ENCODE measurements at places on chromosomes 2 and 18. TPM values are rescaled to one million over a fixed set of nuclear protein-coding genes. Genes with fewer than 3 reads are reported as not detected.

GRCh38 chr18:5410582-5410981 lies 115.1 kb upstream of the ZBTB14 start:
- DNase-seq, result no peak

DNA sequence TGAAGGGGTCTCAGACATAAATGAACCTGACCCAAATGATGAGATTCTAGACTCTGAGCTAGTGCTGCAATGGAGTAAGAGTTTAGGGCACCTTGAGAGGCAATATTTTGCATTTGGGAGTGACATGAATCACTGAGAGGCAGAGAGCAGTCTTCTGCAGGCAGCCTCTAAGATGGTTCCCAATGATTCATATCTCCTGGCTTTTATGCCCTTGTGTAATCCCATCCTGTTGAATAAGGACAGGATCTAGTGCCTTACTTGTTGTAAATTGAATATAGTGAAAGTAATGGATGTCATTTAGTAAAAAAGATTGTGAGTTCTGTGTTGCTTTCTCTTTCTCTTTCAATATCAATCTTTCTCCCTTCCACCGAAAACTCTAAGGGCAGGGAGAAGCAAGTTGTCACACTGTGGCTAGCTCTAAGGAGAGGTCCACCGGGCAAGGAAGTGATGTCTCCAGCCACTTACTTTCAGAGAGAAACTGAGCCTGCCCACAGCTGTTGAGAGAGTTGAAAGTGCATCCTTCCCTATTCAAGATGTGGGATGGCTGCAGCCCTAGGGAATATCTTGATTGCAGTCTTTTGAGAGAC lies 144.7 kb downstream of the TRIB2 start:
- no peak for DNase-seq

GRCh38 chr2:219627103-219628100 lies at the start of gene SLC4A3:
TSS of gene SLC4A3 (plus strand) at chr2:219627630. CDS start at chr2:219627993, 363 bp downstream.
- DNase-seq, result no peak

DNA sequence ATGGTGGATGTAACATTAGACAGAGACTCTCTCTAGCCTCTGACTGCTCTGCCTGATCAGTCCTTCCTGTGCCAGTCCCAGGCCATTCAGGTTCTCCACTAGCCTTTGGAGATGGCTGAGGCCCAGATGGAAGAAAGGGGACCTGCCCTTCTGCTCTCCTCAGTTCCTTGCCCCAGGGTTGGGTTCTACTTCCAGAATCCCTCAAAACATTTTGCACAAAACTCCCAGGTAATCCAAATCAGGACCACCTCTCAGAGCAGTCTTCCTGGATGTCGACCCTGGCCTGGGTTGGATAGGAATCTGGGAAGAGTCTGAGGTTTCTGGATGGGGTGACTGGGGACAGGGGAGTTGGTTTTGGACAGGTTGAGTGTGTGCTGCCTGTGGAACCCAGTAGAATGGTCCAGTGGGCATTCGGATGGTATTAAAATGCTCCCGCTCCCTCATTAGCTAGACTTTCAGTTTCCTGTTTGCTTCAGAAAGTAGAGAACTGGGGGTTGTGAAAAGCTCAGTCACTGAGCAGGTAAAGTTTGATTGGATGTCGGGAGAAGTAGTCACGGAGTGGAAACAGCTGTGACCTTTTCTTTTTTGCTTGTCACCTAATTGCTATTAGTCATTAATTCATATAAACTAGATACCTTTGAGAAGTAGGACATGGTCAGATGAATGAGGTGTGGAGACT lies 37.9 kb downstream of the DPYSL5 start:
- no peak for DNase-seq

- DNase-seq, result no peak
Observed at GRCh38 chr2:157053876-157054275, 203.6 kb upstream of the GALNT5 start.

DNA sequence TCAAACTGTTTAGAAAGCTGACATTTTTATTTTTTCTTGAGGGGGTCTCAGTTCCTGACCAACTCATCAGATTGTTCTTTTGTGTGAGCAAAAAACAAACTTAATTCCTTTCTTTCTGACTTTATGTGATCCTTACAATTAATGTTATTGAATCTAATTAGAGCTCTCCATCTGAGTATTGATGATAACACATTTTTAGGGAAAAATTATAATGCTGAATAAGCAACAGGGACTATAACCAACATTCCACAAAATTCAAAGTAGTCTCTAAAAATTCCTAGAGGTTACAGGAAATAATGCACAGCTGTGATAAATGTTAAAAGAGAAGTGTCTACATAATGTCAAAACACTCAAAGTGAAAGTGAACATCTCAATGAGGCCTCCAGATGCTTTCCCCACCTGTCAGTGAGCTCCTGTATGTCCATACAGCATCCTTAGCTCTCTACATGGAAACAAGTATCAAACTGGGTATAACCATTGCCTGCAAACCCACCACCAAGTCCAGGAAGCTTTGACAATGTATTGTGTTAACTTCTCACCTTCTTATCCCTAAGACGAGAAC lies 786.0 kb upstream of the SLC39A10 start:
- no peak for DNase-seq

GRCh38 chr2:239081622-239082021 lies 233.7 kb downstream of the TWIST2 start:
- no peak for DNase-seq

DNA sequence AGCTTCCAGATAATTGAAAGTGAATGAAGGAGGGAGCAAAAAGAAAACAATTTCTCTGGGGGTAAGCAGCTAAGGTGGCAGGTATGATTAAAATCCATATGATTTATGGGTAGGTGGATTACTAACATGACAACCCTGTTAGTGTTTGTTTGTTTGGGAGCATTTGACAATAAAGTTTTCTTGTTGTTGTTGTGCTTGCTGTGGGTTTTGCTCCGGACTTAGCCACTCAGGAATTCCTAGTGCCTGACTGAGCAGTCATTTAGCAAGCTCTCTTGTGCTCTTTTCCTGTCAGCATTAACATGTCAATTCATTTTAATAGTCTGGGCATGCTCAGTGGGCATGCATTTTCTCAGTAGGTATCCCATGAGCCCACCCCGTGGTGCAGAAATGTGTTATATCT lies 674.8 kb upstream of the ZEB2 start:
- no peak for DNase-seq

DNA sequence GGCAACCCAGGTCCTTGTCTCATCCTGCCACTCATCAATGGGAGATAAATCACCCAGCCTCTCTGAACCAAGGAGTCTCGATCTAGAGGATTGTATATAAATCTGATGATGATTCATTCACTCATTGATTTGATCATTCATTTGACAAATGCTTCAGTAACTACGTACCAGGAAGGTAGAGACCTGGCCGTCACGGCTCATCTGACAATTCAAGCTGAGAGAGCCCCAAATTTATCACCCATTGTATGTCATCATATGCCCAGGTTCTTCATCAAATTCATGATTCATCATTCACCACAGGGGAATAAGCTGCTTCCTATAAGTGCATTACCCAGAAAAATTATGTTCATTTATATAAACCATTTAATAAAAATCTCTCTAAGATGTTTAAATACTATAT lies 116.9 kb downstream of the FAM161A start:
- no peak for DNase-seq

DNA sequence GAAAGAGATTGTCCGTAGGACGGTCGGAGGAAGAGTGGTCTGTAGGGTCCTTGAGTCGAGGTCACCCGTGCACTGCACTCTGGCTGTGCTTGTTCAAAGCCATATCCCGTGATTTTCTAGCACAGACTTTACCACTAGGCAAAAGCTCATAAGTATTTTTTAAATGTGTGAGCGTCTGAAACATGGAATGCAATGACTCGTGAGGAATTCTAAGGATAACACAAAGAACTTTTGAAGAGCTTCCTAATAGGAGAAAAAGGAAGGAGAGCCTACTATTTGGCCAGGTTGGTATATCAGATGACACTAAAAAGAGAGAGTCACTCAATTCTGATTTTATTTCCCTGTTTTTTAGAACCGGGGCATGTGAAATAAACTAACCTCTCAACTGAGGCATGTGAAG lies 68.3 kb downstream of the CD28 start:
- no peak for DNase-seq

DNA sequence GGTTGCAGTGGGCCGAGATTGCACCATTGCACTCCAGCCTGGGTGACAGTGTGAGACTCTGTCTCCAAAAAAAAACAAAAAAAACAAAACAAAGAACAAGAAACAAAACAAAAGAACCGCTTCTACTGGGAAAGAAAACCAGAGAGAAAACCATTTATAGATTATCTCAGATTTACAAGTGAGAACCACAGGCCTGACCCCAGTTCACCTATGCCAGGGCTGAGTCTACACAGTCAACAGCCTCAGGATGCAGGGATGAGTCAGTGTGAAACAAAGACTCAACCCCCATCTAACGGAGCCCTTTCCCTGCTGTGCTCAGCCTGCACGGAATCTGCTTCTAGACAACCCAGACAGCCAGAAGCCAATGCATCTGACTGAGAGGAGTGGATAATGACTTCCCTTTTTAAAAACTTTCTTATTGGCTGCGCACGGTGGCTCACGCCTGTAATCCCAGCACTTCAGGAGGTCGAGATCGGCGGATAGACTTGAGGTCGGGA lies 25.5 kb upstream of the YWHAQ start:
- no peak for DNase-seq

- no peak for DNase-seq
Observed at GRCh38 chr18:5627776-5628511, 84.1 kb upstream of the EPB41L3 start.

- DNase-seq, result no peak
Observed at GRCh38 chr2:37666772-37667171, 4.7 kb downstream of the CDC42EP3 start.

GRCh38 chr18:37937287-37937686 lies 371.7 kb upstream of the CELF4 start:
- no peak for DNase-seq

- DNase-seq, result no peak
Observed at GRCh38 chr18:35938562-35938961, 33.9 kb upstream of the RMP24 start.

- no peak for DNase-seq
Observed at GRCh38 chr2:72032481-72033041, 115.1 kb downstream of the CYP26B1 start.

DNA sequence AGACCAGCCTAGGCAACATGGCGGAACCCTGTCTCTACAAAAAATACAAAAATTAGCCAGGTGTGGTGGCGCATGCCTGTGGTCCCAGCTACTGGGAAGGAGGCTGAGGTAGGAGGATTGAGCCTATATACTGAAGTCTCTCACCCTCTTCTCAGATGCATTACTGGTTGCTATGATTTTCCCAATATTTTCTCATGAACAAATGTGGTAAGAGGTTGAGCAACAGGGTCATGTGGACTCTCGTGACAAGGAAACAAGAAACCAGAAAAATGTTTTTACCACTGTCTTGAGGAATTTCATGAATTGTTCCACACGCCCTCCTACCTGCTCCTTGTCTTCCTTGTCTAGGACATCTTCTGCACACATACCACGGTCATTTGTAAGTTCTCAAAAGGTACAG lies 12.4 kb downstream of the LMAN2L start:
- DNase-seq, result no peak

- no peak for DNase-seq
Observed at GRCh38 chr2:156680266-156680665, 244.1 kb downstream of the GPD2 start.

- no peak for DNase-seq
Observed at GRCh38 chr2:173101687-173102086, 26.0 kb downstream of the MAP3K20 start.

DNA sequence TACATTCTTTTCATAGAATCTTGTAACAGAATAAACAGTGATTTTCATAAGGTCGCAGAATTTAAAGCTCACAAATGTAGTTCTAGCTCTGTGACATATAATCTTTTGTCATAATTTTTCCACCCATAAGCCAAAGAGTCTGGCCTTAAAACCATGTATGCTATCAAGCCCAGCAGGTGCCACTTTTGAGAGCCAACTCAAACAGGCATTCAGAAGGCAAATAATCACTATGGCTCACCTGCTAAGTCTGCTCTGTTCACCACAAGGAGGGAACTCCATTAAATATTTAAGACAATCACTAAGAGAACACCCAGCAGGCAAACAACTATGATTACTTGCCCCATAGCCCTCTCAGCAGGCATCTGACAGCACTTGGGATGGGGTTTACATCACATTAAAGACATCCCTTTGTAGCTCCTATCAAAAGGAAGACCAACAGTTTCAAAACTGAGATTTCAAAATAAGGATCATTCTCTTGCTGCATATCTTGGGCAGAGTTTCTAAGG lies 241.6 kb downstream of the PDE11A start:
- no peak for DNase-seq

DNA sequence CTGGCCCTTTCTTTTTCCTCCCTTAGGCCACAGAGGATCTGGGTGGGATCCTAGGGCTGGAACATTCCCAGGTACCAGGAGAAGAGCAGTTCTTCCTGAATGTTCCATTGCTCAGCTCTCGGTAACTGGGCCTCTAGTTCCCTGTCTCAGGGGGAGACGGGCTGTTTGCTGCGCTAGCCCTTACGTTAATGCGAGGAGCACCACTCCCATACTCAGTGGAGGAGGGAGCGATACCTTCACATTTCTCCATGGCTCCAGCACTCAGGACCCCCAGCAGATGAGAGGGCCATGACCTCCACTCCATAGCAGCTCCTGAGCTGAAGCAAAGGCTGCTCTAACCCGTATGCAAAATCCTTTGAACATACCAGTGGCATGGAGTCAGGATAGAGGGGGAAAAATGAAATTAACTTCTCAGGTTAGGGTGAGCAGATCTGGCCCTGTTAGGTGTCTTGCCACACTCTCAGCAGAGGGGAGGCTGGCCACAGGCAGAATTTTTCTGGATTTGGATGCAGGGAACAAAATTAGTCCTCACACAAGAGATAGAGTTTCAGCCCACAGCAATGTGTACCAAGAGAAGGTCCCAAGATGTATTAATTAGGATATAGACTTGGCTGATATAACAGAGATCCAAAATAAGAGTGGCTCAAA lies 206.7 kb downstream of the ZFP36L2 start:
- no peak for DNase-seq

GRCh38 chr18:56637176-56637575 lies 1.2 kb downstream of the TXNL1 start:
- no peak for DNase-seq

GRCh38 chr2:2101924-2102323 lies 229.2 kb downstream of the MYT1L start:
- DNase-seq, result no peak

DNA sequence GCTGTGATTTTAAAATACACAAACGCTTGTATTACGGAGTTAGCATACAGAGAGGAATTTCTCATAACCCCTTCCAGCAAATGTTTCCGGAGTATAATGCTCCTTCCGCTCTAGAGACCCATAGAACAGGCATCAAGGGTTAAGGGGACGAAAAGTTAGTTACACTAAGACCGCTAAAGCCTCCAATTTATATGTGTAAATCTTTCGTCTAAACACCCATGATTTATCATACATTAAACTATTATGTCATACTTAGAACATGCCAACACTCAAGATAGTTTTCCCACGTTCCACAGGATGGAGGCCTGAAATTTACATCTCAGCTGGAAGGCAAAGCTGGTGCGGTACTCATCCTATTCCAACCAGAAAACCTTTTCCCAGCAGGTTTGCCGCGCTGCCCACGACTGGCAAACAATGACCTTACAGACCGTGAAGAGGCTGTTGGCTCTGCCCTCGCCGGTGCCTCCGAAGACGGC lies 650 bp downstream of the ORMDL1 start:
- peak; percentile 39 for DNase-seq

Gene IL36B
- polyA plus RNA-seq, result not detected

Gene LRRTM4
- polyA plus RNA-seq, result 2.5 TPM

Gene APLF
- 4.9 TPM for polyA plus RNA-seq

Gene TMEM247
- polyA plus RNA-seq, result not detected

Gene RAB31
- polyA plus RNA-seq, result 35.5 TPM

Gene RUFY4
- not detected for polyA plus RNA-seq

Gene RNU2-63P
- polyA plus RNA-seq, result not detected

Gene SP5
- polyA plus RNA-seq, result not detected

Gene RNF152
- polyA plus RNA-seq, result 12.4 TPM

Gene ATP8B1
- polyA plus RNA-seq, result 29.6 TPM

Gene GPR45
- 0.26 TPM for polyA plus RNA-seq

Gene LCT
- not detected for polyA plus RNA-seq
